ENCODE measurements at places on chromosomes 13 and 19.

DNA sequence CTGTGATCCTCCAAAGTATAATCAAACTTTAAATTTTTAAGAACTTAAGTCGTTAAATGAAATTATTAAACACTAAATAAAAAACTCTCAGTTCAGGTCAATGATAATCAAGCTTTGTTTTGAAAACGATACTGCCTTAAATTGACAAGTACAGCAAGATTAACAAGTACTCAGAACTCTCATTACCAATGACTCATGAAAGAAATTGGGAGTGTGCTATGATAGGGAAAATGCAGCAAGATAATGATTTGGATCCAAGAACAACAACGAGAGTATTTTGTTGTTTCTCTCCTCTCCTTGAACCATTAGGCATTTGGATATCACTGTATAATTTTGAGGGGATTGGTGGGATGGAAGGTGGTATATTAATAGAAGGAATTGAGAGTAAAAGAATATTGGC lies 10.2 kb downstream of the N4BP2L2 start:
- no peak for DNase-seq

- no peak for DNase-seq
Observed at GRCh38 chr19:21607449-21607848, 102.0 kb downstream of the ZNF429 start.

- no peak for DNase-seq
Observed at GRCh38 chr13:82165396-82166174, 1716.7 kb downstream of the SLITRK1 start.

DNA sequence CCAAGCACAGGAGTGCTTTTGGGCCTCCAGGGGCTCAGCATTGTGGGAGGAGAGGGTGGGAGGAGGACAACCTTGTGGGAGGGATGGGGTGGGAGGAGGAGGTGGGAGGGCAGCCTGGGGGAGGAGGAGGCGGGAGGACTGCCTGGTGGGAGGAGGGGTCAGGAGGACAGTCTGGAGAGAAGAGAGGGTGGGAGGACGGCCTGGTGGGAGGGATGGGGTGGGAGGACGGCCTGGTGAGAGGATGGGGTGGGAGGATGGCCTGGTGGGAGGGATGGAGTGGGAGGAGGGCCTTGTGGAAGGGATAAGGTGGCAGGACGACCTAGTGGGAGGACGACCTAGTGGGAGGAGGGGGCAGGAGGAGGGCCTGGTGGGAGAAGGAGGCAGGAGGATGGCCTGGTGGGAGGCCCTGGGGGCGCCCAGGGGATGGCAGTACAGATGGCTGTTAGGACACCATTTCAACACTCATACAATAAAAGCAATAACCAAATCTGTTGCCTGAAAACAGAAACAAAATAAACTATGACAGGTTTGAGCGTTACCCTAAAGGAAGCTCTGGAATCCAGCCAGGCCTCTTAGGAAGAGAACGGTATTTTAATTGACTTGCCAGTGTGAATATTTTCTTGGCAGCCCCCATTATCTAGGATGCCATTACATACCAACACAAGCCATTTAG lies 63.7 kb downstream of the CRYL1 start:
- no peak for DNase-seq

DNA sequence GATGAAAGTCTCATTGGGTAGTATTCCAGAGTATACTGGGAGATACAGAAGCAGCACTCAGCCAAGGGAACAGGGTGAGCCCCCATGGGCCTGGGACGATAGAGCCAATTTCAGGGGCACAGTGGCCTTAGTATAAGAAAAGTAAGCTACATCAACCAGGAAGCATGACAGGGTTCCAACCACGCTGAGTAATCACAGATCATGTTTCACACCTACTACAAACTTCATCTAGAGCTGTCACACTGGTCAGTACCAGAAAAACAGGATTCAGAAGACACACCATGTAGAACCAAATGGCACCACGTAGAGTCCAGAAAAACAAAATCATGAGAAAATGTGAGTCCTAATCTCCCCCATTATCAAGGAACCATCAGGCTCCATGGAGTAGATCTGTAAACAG lies 1292.4 kb upstream of the MIR17HG start:
- no peak for DNase-seq

DNA sequence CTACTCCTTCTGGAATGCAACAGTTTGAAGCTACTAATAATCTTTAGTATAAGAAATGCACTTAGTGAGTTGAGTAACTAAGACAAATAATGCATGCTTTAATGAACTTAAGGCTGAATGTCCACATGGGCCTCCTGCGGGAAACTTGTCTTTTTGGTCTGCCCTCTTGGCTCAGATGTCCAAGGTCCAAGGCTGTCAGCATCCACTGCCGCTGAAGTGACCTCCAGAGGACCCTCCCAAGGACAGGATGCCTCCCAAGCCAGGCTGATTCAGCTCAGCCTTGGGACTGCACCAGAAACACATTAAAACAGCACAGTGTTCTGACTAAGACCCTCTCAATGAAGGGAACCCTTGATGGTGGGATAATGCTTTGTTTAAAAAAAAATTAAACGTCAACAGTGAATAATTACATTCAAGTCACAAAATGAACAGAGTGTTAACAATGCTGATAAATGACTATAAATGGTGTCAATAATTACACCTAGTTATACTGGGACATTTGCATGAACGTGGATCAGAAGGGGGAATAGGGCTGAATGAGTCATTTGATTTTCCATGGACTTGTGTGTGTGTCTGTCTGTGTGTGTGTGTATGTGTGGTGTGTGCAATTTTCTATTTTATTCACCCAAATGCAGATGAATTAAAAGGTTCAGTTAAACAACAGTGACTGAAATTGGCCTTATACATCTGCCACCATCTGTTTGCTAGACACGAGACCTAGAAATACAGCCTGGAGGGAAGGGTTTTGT lies 150.5 kb downstream of the COL4A1 start:
- DNase-seq: no peak

DNA sequence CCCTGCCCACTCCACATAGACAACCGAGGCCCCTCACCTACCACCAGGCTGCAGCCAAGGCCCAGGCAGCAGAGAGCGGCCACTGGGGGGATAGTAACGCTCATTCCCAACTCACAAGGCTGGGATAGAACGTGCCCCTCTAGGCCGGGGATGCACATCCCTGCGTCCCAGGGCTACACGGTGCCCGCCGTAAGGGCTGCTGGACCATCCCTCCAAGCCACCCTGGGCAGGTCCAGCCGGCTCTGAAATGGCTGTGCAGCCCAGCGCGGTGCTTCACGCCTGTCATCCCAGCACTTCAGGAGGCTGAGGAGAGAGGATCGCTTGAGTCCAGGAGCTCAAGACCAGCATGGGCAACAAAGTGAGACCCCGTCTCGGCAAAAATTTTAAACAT lies 3.2 kb downstream of the REXO1 start:
- DNase-seq: no peak

DNA sequence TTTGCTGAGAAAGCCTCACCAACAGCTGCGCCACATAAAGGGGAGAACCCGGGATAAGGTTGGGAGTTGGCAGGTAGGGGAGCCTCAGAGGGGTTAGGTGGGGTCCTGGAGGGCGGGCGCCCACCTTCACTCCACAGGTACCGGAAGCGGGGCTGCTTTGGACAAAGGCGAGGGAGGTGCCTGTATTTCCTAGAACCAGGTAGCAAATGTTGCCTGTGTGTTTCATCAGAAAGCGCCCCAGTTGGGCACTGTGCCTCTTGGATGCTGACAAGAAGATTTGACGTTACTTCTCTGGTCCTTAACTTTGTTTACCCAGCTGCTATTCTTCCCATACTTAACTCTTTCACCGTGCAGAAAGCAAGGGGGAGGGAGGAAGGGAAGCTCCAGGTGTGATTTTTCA lies 278.9 kb downstream of the ZNF536 start:
- DNase-seq: no peak

GRCh38 chr13:76620036-76620435 lies 266.2 kb downstream of the KCTD12 start:
- no peak for DNase-seq

- no peak for DNase-seq
Observed at GRCh38 chr19:2070436-2070827, 19.4 kb upstream of the MKNK2 start.

GRCh38 chr13:34555988-34556387 lies 386.1 kb upstream of the NBEA start:
- DNase-seq: no peak

- DNase-seq: no peak
Observed at GRCh38 chr13:113357529-113357928, 6.4 kb downstream of the GRTP1 start.

- no peak for DNase-seq
Observed at GRCh38 chr19:3142781-3143337, 7.0 kb downstream of the GNA15 start.

All from occipital lobe (tissue), 3 donors.